ENCODE measurements at places on chromosomes 5 and 9.

DNA sequence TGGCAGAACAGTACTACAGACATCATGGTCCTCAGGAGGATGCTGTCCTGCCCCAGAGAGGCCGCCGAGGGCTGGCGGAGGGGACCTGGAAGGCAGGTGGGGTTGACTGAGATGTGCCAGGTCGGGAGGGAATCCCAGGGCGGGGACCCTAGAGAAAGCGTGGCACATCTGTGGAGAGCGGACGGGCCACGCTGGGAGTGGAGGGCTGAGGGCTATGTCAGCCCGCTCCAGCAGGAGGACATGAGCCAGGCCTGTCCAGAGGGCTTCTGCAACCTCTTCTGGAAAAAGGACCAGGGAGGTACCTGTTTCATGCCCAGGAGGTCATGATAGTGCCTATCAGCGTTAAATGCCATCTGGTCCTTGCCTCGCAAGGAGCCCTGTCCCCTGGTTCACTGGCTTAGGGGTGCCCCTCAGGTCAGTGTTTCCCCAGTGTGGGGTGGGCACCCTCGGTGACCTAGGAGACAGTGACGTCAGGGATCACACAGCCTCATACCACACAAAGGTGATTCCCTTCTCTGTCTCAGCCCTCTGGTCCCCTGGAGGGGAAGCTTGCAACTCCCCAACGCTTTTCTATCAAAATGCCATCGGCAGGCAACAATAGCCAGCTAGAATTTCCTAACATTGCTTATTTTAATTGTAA is 103.6 kb upstream of the IER5L start:
- H3K36me3 ChIP-seq, result no peaks in the 10 kb centered on the region
- no peaks in the 10 kb centered on the region for H3K27me3 ChIP-seq
- no peak for DNase-seq
- no peak overlapping the region for H3K4me3 ChIP-seq
- no peak overlapping the region for H3K27ac ChIP-seq

GRCh38 chr5:147234825-147235635 is at the start of gene STK32A:
Gene STK32A (plus strand): TSS chr5:147235026. CDS start chr5:147239635, 4,609 bp downstream.
- H3K4me3 ChIP-seq, result peak within 1 kb of the TSS; percentile 88
- peaks cover 51% of the 10 kb centered on the region for H3K27me3 ChIP-seq
- no peaks in the 10 kb centered on the region for H3K36me3 ChIP-seq
- H3K4me1 ChIP-seq, result no peaks in the 10 kb centered on the region
- DNase-seq, result peak; percentile 70

DNA sequence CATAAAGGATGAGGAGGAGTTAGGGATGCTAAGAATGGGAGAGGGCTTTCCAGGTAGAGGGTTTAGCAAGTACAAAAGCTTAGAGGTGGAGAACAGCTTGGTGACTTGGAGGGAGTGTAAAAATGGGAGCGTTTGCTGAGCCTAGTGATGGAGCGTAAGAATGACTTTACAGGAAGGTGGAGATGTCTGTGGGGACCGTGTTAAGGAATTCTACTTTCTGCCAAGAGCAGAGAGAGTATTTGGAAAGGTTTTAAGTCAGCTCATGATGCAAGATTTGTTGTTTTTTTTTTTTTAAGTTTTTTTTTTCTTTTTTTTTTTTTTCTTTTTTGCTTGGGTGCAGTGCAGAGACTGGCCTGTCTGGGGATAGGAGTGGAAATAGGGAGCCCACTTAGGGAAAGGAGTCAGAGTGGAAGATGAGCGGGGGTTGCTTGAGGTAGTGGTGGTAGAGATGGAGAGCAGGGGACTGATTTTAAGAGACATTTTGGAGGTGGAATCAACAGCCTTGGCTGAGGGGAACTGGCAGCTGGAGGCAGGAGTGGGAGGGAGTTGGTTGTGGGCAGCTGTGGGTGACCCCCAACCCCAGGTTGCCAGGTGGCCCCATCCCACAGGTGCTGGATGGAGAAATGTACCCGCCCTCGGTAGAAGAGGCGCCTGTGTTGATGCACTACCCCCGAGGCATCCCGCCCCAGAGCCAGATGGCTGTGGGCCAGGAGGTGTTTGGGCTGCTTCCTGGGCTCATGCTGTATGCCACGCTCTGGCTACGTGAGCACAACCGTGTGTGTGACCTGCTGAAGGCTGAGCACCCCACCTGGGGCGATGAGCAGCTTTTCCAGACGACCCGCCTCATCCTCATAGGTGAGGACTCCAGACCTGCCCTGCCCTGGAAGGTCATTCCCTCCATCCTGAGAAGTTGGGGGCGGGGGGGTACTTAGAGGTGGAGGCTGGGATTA is 12.4 kb downstream of the PTGS1 start:
- no peaks in the 10 kb centered on the region for H3K27me3 ChIP-seq
- no peaks in the 10 kb centered on the region for H3K4me1 ChIP-seq
- no peaks in the 10 kb centered on the region for H3K36me3 ChIP-seq
- DNase-seq, result no peak

- H3K36me3 ChIP-seq, result no peaks in the 10 kb centered on the region
- H3K4me3 ChIP-seq, result no peak overlapping the region
- peaks cover 16% of the 10 kb centered on the region for H3K4me1 ChIP-seq
- no peak for DNase-seq
- H3K27me3 ChIP-seq, result no peaks in the 10 kb centered on the region
Measured at GRCh38 chr9:95192631-95193030, 124.9 kb downstream of the FANCC start.

DNA sequence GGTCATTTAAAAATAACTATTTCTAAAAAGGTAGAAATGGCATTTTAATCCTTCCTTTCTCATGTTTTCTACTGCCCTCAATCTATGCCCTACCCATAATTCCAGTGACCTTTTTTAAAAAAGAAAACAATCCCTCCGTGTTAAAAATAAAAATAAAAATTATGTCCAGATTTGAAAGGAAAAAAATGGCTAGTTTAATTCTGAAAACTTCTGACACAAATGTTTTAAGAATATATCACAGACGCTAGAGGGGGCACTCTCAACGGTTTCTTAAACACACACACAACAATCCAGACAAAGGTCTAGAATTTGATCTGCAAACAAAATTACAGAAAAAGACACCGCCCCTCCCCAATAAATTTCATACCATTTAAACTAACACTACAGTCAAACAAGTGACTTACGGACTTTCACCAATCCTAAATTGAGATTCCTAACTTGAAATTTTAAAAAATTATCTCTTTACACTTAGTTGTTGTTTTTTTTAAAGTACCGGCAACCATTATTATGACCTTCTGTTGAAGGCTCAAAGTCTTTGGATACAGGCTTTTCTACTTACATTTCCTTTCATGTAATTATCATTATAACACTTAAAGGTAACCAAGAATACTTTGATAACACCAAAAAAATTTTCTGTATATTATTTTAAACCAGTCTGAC is 38.2 kb downstream of the CLINT1 start:
- no peaks in the 10 kb centered on the region for H3K36me3 ChIP-seq
- H3K27ac ChIP-seq, result no peak overlapping the region
- H3K4me1 ChIP-seq, result peaks cover 2% of the 10 kb centered on the region
- H3K27me3 ChIP-seq, result no peaks in the 10 kb centered on the region
- H3K4me3 ChIP-seq, result no peak overlapping the region
- peak; percentile 26 for DNase-seq

DNA sequence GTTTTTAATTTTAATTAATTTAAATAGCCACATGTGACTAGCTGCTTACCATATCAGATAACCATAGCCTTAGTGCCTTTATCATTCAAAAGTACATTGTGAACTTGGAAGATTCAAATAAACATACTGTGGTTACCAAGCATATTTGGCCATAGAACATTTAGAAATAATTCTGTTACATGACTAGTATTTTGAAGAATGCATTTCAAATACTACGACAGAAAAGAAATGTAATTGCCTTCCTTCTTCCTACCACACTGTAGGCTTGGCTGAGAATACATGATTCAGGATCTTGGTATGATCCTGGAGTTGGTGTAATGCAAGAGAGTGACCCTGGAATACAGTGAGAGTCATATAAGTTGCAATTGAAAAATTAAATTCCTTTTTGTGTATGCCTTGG is 109.7 kb upstream of the PCA3 start:
- no peaks in the 10 kb centered on the region for H3K27me3 ChIP-seq
- no peak for DNase-seq
- no peaks in the 10 kb centered on the region for H3K36me3 ChIP-seq
- H3K4me3 ChIP-seq, result no peak overlapping the region
- peaks cover 3% of the 10 kb centered on the region for H3K4me1 ChIP-seq
- no peak overlapping the region for H3K27ac ChIP-seq

- H3K27ac ChIP-seq, result no peak overlapping the region
- no peaks in the 10 kb centered on the region for H3K27me3 ChIP-seq
- no peaks in the 10 kb centered on the region for H3K36me3 ChIP-seq
- peaks cover 6% of the 10 kb centered on the region for H3K4me1 ChIP-seq
- no peak overlapping the region for H3K4me3 ChIP-seq
Measured at GRCh38 chr5:137034764-137035479, 464.2 kb downstream of the SPOCK1 start.

Measured in neuronal stem cell (in vitro differentiated cells).